ENCODE measurements at places on chromosomes 12 and 14. TPM values are rescaled to one million over a fixed set of nuclear protein-coding genes. Genes with fewer than 3 reads are reported as not detected.

FAM186B gene
- not detected for total RNA-seq

NKX2-1 gene
- not detected for total RNA-seq

PYM1 gene
- total RNA-seq: 59.9 TPM

C14orf132 gene
- total RNA-seq: 0.41 TPM

ZBTB25 gene
- total RNA-seq: 26.9 TPM

AQP5 gene
- not detected for total RNA-seq

KRT80 gene
- not detected for total RNA-seq

TBX3 gene
- total RNA-seq: not detected

RARG gene
- 47.6 TPM for total RNA-seq

STYK1 gene
- 0.32 TPM for total RNA-seq

MYH7 gene
- not detected for total RNA-seq

CEBPE gene
- not detected for total RNA-seq

TOMM20L gene
- not detected for total RNA-seq

RHEBL1 gene
- 6.5 TPM for total RNA-seq

ENDOU gene
- total RNA-seq: not detected

ZDHHC22 gene
- not detected for total RNA-seq

TAS2R31 gene
- total RNA-seq: 3.9 TPM

VWF gene
- total RNA-seq: 0.02 TPM

INHBE gene
- total RNA-seq: not detected

TPI1 gene
- 1,157 TPM for total RNA-seq

OVCH1 gene
- not detected for total RNA-seq

SLC6A15 gene
- not detected for total RNA-seq

AEBP2 gene
- 47.2 TPM for total RNA-seq

PLEK2 gene
- total RNA-seq: 0.18 TPM

TAS2R20 gene
- total RNA-seq: 2.3 TPM

KRT77 gene
- total RNA-seq: not detected

CLEC14A gene
- total RNA-seq: not detected

STON2 gene
- total RNA-seq: not detected

KRT5 gene
- not detected for total RNA-seq

TPH2 gene
- not detected for total RNA-seq

POTEG gene
- not detected for total RNA-seq

C12orf56 gene
- 0.16 TPM for total RNA-seq

PSMB11 gene
- total RNA-seq: not detected

CLEC9A gene
- total RNA-seq: not detected

SLC5A8 gene
- not detected for total RNA-seq
